Fibroblast of lung (primary cell): ENCODE measurements at places on chromosomes 3 and 15.
A peak's percentile ranks its signal among the peaks of the same experiment; 100 is the strongest.

DNA sequence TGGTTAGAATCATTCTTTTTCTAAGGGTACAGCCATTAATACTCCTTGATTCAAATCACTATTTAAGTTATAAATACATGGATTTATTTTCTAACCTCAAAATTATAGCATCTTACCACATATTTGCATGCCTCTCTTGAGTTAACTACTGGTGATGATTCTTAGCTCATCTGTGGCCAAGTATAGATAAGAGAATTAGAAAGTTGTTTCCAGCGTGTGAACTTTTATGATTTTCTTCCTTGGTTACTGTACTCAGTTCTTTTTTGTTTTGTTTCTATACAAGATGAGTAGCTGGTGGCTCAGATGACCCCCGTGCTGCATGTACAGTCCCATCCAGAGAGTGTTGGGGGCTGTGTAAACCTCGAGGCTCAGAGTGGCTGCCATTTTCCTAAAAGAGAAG is 124.6 kb downstream of the IGF1R start:
- DNase-seq: no peak

GRCh38 chr3:195761123-195761566 is 40.4 kb downstream of the MUC20 start:
- no peak for DNase-seq

- DNase-seq: peak; percentile 18
Measured at GRCh38 chr3:21055015-21055414, 696.0 kb downstream of the ZNF385D start.

DNA sequence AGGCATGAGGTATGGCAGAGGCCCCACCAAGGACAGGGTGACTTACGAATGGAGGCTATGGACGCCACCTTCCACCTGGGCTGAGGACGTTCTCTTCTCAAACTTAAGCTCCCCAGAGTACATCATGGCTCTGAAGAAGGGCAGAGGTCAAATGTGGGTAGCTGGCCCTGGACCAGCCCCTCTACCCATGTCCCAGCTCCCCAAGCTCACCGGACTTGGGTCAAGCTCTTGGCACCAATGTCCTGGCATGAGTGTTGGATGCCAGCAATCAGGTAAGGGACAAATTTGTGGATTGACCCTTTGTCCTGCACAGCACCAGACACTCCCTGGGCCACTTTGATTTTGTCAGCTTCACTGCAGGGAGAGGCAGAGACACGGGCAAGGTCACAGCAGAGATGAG is 2.5 kb downstream of the NDUFAF3 start:
- no peak for DNase-seq

GRCh38 chr3:174243171-174243570 is 616.0 kb upstream of the NAALADL2 start:
- peak; percentile 67 for DNase-seq

- DNase-seq: no peak
Measured at GRCh38 chr15:22236469-22236868, 156.1 kb downstream of the OR4M2 start.

DNA sequence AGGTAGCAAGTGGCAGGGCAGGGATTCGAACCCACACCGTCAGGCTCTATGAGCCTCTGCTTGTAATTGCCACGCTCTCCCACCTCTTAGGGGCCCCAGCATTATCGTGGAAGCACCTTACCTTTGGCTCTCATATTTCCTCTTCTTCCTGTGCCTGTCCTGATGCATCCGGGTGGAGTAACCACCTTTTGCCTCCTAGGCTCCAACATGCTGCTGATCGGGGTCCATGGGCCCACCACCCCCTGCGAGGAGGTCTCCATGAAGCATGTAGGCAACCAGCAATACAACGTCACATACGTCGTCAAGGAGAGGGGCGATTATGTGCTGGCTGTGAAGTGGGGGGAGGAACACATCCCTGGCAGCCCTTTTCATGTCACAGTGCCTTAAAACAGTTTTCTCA is 40.4 kb downstream of the DNASE1L3 start:
- DNase-seq: no peak

DNA sequence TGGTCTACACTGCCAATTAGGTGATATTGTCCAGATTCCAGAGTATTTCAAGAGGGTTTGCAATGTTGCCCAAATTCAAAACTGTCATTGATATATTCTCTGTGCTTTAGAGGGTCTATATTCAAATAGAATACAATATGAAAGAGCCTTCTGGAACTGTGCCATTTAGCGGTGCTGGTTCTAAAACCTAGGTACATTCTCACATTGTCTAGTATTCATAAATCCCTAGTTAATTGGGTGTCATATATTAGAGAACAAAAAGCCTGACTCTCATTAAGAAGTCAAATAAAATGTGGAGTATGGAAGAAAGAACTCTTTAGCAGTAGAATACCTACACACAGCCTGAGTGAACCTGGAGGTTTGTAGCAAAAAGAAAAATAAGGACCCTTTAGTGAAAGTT is 447.9 kb downstream of the CNTN6 start:
- DNase-seq: no peak

GRCh38 chr3:112247350-112247749 is 46.7 kb downstream of the SLC9C1 start:
- DNase-seq: no peak

- peak; percentile 59 for DNase-seq
Measured at GRCh38 chr3:114650808-114651207, 357.0 kb downstream of the TIGIT start.

DNA sequence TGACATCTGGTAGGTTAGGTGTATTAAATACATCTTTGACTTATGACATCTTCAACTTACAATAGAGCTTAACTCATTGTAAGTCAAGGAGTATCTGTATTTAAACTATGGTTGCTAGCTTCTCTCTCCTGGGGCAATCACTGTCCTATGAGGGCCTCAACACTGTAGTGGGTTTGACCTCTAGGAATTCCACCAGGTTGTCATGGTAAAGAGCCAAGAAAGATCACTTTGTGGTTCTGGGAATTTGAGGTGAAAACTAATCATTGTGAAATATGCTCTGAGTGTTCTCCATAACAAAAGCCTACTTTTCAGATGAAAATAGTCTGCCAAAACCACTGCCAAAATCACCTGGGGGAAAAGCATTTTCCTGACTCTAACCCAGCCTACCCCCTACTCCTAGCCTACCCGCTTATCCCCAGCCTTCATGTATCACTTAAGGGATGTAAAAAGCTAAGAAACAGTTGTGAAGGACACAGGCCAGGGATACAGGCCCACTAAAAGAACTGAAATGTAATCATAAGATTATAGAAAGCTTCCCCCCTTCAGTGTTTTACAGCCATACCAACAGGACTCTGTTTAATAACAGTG is 723.8 kb downstream of the MECOM start:
- peak; percentile 3 for DNase-seq

- peak; percentile 65 for DNase-seq
Measured at GRCh38 chr15:66931768-66932633, 133.4 kb upstream of the SMAD3 start.

DNA sequence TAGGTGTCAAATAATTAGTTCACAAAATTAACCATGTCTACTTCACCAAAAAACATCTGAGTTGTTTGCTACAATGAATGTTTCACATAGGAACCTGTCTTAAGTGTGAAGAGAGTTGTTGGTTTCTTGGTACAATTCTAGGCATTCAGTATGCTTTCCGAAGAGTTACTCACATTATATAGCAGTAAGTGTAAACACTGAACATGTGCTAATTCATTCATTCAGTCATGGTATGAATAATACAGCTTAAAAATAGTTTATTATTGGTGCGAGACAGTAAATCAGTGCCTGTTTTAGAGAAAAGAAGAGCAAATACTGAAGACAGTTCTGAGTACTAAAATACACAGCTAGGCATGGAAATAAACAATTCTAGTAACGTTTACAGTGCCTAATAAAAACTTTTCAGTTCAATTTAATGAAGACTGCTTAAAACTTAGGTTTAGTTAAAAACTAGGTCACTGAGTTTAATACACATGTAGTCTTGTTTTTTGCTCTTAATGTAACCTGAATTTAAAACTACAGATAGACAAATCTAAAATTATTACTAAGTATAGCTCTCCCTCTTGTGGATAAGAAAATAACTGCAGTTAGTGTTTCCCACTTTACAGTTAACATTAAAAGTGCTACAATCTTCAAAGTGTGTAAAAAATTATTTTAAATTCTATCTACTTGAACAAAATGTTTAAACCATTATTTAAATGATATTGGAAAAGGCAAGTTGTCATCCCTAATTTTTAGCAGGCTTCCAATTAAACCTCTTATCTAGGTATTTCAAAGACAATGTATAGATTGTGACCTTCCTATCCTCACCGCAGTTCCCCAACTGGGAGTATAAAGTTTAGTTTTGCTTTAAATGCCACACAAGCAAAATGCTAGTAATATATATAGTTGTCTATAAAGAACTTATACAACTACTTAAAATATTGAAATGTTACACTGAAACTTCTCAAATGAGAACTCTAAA is 20.1 kb upstream of the ZCWPW2 start:
- peak; percentile 7 for DNase-seq

DNA sequence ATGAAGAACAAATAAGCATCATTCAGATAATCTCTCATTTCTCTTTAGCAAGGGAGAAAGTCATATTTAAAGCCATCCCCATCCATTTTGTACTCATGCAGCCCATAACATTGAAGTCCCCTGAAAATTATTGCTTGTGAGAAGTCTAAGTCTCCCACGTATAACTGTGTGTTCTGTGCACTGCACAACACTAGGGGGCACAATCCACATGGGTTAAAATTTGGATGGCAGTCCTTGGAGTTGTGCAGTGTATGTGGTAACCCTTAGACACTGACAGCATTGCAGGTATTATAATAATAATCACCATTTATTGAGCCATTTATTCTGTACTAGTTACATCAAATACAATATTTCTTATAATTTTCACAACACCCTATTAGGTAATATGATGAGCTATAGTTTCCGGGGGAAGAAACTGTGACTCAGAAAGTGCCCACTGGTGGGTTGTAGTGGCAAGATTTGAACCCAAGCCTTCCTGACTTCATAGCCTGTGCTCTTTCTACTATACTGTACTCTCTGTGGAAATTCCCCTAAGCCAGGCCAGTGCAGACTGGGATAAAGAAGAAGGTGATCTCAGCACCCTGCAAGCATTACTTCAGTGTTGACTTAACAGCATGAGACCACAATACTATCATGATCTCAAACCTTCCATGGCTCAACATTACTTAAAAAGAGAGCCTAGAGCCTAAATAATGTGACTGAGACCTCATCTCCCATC is 15.7 kb downstream of the KCNAB1 start:
- DNase-seq: no peak

DNA sequence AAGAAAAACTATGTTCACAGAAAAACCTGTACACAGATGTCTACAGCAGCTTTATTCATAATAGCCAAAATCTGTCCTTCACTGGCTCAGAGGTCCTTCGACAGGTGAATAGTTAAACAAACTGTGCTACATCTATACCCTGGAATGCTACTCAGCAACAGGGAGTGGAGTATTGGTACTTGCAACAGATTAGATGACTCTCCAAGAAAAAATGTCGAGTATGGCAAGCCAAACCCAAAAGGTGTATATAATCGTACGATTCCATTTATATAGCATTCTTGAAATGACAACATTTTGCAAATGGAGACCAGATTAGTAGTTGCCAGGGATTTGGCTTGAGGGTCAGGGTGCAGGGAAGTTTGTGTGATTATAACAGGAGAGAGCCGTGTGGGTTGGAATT is 22.4 kb upstream of the RGMA start:
- DNase-seq: no peak

DNA sequence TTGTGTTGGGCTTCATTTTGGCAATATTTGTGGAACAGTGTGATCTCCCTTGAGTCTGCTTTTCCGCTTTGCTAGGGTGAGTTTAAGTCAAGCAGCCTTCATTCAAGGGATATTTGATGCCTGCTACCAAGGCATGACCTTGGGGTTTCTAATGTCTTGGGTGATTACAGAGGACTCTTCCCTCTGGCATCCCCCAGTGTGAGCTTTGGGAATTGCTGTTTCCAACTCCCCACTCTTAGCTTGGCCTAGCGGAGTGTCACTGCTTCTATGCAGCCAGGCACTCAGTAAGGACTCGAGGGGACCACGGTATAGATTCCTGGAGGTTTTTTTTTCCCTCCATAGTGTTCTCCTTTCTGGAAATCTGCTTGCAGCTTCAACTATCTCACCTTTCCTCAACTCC is 21.1 kb downstream of the GCNT3 start:
- no peak for DNase-seq

GRCh38 chr3:10189557-10190354 is 25.0 kb downstream of the IRAK2 start:
- peak; percentile 43 for DNase-seq

GRCh38 chr3:46285931-46286619 is 43.8 kb downstream of the CCR3 start:
- no peak for DNase-seq

DNA sequence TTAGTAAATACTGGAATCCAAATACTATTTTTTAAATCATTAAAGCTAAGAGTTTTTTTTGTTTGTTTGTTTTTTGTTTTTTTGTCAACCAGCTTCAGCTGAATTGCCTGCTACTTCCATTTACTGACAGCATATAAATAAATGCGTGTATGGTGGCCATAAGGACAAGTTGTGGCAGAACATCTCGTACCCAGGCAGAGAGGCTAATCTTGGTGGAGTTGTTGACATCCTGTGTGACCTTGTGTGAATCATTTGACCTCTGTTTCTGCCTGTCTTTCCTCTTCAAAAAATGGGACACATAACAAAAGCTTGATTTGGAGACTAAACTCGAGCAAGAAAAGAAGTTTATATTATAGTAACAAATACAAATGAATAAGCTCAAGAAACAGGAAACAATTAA is 734.2 kb downstream of the MCTP2 start:
- peak; percentile 43 for DNase-seq

DNA sequence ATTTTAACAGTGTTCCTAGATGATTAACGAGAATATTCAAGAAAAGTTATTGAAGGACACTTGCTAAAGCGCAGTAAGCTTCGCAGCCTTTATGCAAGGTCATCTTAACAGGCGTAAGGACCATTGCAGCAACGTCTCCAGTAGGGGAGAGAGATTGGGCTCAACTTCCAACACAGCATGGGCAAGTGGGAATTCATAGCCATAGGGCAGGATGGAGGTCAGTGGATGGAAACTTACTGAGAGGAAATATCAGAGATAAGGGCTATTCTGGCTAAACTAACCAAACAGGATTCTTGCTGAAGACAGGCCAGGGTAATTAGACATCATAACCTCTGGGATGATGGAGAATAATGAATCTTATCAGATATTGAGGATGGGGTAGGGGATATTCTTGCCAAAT is 82.8 kb downstream of the DHX36 start:
- DNase-seq: no peak

DNA sequence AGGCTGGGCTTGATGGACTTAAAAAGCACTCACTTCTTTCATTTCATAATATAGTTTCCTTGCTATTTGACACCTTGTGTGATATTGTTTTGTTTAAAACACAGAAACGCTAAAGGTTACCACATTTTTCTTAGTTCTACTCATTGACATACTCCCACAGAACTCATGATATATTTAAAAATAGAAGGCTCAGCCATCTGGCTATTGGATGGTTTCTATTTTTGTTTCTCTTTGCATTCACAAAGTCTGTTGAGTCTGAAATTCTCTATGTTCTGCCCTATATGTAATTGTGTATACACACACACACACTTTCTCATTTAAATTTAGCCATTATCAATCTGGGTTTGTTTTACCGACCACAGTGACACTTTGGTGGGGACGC is 128.2 kb downstream of the SOX2 start:
- peak; percentile 26 for DNase-seq
